ENCODE measurements at places on chromosomes 16 and 17.

DNA sequence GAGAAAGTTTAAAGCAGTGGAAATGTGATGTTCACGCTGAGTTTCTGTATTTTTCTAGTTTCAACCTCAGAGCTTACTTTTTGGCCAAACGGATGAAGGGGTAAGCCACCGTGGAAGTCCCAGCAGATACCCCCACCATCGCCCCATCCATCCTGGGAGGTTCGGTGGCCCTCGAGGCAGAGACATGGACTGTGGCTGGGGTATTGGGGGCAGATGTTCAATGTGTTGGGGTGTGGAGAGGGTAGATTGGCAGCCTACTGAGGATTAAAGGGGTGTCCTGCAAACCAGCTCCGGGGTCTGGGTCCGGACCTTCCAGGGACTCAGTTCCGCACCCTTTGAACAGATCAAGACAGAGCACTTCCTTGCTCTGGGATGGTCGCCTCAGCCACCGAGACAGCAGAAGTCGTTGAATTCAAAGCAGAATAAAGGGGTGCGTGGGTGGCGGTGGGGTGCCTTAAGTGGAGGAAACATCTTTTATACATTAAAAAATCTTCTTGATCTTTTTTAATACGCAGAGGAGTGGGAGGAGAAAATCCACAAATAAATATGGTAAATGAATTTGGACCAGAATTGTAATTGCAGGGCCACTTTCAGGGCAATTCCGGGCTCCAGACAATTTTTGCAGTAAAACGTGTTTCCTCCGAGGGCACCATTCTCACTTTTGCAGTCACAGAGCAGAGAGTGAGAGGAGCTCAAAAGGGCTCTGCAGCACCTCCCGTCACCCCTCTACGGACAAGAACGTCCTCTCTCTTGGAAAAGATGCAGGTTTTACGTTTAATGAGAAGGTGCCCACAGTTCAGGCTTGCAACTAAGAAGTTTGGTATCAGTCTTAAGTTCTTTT lies 8.2 kb upstream of the CBX8 start:
- no peak for DNase-seq

- no peak for DNase-seq
Observed at GRCh38 chr16:68509381-68509780, 29.7 kb upstream of the ZFP90 start.

DNA sequence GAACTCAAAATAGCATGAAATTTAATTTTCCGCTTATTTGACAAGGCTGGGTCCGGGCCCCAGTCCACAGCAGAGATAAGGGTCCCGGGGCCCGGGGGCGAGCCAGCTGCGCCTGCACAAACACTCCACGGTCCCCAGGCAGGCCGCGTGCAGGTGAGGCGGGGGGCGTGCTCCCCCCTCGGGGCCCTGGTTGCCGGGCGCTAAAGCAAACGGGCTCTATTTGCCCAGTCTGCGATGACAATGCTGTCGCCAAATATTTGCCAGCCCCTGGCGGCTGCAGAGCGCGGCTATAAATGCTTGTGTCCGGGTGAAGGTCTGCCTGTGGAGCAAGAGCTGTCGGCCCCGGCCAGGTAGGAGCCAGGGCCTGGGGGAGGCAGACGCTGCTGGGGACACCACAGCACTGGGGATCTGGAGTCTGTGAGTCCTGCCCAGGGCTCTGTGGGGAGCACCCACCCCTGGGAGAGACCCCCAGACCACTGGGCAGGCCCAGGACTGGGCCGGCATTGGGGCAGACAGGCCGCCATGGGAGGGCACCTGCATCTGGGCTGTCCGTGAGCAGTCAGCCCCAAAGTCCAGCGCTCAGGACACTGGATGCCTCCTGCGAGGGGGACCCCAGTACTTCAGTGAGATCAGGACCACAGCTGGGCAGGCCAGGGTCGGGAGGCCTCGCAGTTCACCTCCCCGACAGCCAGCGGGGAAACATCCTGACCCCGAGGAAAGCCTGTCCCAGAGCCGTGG lies at the start of gene PERCC1:
Gene PERCC1 (plus strand): TSS at position 320 of the 738 bp plus-strand sequence. CDS start 1,516 bp downstream, outside the sequence.
- no peak for DNase-seq

DNA sequence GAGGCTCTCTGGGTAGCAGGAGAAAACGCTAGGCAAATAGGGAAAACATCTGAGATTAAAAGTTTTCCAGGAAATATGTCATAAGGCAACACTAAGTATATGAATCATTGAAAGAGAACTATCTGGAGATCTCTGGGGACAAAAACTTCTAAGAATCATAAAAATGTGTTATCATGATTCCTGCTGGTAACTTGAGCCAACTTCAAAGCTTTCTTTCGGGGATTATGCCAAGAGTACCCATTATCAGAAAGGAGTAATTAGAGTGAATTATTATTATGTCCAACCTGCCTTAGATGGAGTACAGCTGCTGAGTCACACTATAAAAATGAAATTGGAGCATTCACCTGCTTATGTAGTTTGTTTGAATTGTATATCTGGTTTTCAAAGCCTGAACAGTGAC lies 488.5 kb upstream of the SOX9 start:
- DNase-seq, result no peak

GRCh38 chr17:47692895-47693730 lies 848 bp upstream of the TBKBP1 start:
- DNase-seq, result no peak

DNA sequence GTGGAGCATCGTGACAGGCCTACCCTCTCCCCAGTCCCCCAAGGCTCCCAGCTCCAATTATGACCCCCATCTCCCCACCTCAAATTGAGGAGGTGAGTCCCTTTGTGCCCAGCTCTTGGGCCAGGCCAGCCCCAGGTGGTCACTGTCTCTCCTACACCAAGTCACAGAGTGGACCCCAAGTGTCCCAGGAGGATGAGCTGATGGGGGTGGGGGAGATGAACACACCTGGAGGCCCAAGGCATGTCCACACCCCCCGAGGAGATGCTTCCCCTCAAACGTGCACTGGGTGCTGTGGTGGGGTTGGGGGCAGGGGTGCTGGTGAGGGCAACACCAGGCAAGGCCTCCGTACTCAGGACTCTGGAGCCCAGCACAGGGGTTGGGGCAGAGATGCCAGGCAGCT lies 73.2 kb downstream of the RBFOX3 start:
- no peak for DNase-seq

- no peak for DNase-seq
Observed at GRCh38 chr17:21687136-21687953, 5.0 kb upstream of the KCNJ18 start.

DNA sequence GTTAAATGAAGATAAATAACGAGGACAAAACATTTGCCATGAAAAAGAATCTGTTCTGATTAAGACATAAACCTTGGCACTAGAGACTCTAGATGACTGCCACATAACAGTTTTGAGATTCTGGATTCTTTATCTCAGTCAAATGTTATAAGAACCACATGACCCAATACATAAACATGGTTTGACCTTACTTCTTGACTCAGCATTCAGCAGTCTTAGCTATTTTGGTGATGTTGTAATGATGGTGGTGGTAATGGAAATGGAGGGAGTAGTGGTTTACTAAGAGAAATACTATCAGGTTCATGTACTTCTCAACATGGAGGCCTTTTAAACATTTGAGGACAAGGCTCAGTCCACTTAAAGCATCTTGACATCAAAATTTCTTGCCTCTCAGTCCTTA lies 925.4 kb downstream of the CDH11 start:
- no peak for DNase-seq
